AG09309 (cell line): ENCODE measurements at places on chromosomes 3 and 15.

DNA sequence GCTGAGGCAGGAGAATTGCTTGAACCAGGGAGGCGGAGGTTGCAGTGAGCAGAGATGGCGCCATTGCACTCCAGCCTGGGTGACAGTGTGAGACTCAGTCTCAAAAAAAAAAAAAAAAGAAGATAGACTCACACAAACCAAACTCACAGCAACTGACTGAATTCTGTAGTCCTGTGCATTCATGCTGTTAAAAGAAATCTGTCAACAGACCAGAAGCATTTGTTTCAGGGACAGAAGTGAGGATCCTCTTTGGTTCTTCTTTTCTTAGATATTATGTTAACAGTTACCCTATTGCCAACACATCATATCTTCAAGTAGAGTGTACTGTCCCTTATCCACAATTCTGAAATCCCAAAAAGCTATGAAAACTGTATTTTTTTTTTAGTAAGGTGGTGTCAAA lies 192.4 kb downstream of the CDIN1 start:
- DNase-seq: no peak

GRCh38 chr15:65804252-65804931 lies 12.3 kb upstream of the DENND4A start:
- DNase-seq: peak; percentile 56

GRCh38 chr3:11626084-11626463 lies 17.6 kb downstream of the VGLL4 start:
- no peak for DNase-seq

GRCh38 chr3:112086875-112087524 lies 811 bp downstream of the C3orf52 start:
- no peak for DNase-seq

DNA sequence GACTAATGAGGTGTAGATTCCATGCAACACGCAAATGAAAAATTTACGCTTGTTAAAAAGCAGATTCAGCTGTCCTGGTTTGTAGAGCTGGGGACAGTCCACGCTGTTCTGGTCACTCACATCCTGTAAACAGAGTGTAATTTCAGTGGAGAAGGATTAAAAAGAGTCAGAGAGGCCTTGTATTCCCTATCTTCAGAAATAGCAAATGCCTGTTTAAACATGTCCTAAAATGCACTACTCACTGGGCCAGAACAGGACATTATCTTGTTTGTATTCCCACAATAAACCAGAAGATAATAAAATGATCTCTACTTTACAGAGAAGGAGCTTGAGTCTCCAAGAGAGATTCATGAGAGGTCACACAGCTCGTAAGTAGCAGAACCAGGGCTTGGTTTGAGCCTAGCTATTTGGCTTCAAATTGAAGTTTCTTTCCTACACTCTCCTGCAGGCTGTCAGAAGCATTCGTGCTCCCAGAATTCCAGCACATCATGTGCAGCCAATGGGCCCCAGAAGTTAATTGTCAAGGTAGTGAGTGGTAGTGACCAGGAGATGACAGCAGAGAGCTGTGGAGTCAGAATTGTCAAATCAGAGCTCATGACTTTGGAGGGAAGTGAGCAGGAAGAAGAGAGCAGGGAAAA lies 242.5 kb downstream of the ATP8B4 start:
- no peak for DNase-seq

DNA sequence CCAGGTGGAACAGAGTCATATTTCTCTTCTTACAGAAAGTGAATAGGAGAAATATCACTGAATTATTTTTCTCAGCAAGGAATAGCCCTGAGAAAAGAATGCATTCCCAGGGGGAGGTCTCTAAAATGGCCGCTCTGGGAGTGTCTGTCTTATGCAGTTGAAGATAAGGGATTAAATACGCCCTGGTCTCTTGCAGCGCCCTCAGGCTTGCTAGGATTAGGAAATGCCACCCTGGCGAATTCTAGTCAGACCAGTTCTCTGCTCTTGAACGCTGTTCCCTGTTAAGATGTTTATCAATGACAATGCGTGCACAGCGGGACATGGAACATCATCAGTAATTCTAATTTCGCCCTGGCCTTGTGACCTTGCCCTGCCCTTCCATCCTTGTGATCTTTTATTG lies 949.0 kb upstream of the SEMA6D start:
- no peak for DNase-seq

- no peak for DNase-seq
These were observed 532.2 kb upstream of the DPPA4 start for GRCh38 chr3:109869586-109869985.

GRCh38 chr3:98602078-98602678 lies 8.8 kb upstream of the CPOX start:
- DNase-seq: peak; percentile 49

GRCh38 chr3:49416867-49417266 lies 4.6 kb downstream of the TCTA start:
- DNase-seq: no peak
